ENCODE measurements at places on chromosomes 1 and 21.

- no peak for DNase-seq
Measured at GRCh38 chr1:15053153-15053552, 100.4 kb upstream of the TMEM51 start.

- DNase-seq: no peak
Measured at GRCh38 chr1:33301273-33301984, 19.5 kb downstream of the A3GALT2 start.

DNA sequence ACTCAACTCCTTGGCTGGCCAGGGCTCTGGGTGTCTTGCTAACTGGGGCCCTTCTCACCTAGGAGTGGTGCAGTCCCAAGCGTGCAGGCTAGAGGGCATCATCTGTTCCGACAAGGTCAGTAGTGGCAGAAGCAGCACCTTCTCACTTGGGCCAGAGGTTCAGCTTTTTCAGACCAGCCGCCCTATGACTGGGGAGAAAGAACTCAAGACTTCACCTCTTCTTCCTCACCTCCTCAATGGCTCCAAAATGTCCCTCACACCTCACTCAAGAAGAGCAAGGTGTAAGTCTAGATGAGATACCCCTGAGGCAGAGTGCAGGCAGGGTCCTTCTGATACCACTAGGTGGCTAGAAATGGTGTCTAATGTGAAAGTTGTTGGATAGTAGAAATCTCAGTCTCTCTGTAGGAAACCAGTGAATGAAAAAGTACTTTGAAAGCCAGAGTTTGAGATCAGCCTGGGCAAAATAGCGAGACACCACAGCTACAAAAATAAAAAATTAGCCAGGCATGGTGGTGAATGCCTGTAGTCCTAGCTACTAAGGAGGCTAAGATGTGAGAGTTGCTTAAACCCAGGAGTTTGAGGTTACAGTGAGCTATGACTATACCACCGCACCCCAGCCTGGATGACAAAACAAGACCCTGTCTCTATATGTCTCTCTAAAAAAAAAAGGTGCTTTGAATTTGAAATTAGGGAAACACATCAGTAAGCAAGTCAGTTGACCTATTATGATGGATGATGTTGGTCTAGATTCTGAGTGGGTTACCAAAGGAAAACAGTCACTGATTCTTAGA, 8.6 kb upstream of the IL20 start:
- no peak for DNase-seq

- no peak for DNase-seq
Measured at GRCh38 chr1:172699695-172700227, 40.9 kb downstream of the FASLG start.

DNA sequence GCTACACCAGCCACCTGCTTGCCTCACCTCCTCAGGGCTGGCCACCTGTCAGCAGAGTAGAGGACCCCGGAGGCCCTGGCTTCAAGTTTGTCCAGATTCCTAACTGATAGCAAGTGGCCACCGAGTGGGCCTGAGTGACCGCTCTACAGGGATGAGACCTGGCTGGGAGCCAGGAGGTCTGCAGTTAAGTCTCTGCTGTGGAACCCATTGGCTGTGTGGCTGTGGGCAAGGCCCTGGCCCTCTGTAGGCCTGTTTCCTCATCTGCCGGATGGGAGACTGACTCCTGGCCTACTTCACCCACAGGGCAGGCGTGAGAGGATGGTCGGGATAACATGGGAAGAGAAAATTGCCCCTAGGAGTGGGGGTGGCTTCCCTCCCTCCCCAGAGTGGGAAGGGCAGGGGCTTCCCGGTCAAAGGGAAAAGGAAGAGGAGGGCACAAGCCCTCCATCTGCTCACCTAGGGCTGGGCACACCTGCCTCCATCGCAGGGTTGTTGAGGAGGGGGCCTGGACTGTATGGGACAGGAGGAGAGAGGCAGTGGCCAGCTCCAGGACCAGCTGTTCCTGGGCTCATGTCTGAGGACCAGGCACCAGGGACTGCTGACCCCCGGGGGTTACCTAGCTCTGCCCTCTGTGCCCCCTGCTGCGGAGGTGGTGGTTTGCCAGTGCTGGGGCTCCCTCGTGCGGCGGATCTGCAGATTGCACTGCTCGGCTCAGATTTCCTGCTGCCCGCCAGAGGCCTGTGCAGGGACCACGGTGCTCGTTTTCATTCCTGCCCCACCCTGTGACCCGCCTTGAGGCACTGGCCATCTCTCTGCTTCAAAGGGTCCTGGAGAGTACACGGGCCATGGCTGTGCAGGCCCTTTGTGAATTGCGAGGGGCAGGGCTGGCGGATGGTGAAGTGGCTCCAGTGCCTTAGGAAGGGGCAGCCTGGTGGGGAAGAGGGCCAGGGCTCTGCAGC, 9.1 kb upstream of the MTFR1L start:
- no peak for DNase-seq
